ENCODE measurements at places on chromosomes 5 and 9. TPM values are rescaled to one million over a fixed set of nuclear protein-coding genes. Genes with fewer than 3 reads are reported as not detected.

DNA sequence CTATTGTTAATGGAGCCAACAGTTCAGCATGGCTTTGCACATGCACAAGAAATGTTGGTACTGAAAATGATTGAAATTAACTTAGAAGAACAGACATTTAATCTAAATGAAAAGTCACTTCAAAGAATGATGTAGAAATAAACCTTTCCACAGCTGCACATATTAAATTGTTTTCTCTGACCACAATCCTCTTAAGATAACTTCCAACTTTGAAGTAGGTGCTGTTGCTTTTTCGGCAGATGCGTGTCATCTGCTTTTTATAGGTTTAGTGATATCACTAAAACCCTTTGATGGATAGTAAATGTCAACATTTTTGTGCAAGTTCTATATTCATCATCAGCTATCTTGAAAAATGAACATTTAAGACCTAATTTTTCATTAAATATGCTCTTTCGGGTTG, 25.3 kb upstream of the SLC1A3 start:
- peaks cover 7% of the 10 kb centered on the region for H3K27me3 ChIP-seq
- no peaks in the 10 kb centered on the region for H3K4me1 ChIP-seq
- H3K27ac ChIP-seq, result no peak overlapping the region
- no peak for DNase-seq
- no peak overlapping the region for H3K4me3 ChIP-seq

- peaks cover 5% of the 10 kb centered on the region for H3K27me3 ChIP-seq
- no peak for DNase-seq
- no peak overlapping the region for H3K4me3 ChIP-seq
- H3K4me1 ChIP-seq, result no peaks in the 10 kb centered on the region
- H3K27ac ChIP-seq, result no peak overlapping the region
Observed at GRCh38 chr5:31656806-31657205, 17.9 kb downstream of the PDZD2 start.

GRCh38 chr5:58670582-58670981, 87.7 kb downstream of the RAB3C start:
- no peak overlapping the region for H3K4me3 ChIP-seq
- H3K27ac ChIP-seq, result no peak overlapping the region
- H3K36me3 ChIP-seq, result no peaks in the 10 kb centered on the region
- H3K27me3 ChIP-seq, result no peaks in the 10 kb centered on the region

DNA sequence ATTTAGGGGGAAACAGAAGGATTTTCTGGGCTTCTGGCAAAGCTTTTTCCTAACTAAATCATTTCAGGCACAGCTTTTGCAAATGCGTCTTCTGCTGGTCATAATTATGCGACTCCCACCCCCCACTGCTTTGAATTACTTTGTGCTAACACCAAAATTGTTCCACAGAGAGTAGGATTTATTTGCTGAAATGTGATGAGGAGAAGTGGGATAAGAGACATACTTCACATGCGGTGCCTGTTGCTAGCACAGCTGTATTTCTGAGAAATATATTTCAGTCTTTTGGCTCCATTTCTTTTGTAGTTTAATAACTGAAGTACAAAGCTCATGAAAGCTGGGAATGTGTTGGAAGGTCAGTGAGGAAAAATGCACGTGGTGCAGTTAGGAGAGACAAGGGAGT, 83.2 kb upstream of the TAS2R1 start:
- DNase-seq, result no peak
- H3K27me3 ChIP-seq, result no peaks in the 10 kb centered on the region
- H3K27ac ChIP-seq, result no peak overlapping the region
- H3K36me3 ChIP-seq, result no peaks in the 10 kb centered on the region
- H3K4me3 ChIP-seq, result no peak overlapping the region

DNA sequence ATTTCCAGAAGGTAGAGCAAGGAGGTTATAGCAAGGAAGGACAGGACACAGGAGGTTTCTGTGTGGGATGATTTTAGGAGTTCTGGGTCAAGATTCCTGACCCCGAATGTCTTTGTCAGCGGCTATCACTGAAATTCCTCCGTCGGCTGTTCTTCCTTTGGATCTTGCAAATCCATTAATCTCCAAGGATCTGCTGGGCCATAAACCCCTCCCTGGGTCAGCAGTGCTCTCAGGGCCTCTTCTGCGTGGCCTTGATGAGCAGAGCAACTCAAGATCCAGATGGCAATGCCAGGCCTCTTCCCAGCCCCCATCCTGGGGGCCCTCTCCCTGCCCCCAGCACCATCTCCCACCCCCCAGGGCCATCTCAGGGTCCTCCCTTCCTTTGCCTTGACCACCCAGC, 16.3 kb upstream of the COL27A1 start:
- H3K4me1 ChIP-seq, result no peaks in the 10 kb centered on the region
- H3K4me3 ChIP-seq, result no peak overlapping the region
- peaks cover 6% of the 10 kb centered on the region for H3K27me3 ChIP-seq
- H3K36me3 ChIP-seq, result no peaks in the 10 kb centered on the region
- no peak for DNase-seq

- no peak overlapping the region for H3K27ac ChIP-seq
- no peak for DNase-seq
- H3K4me1 ChIP-seq, result no peaks in the 10 kb centered on the region
- H3K36me3 ChIP-seq, result no peaks in the 10 kb centered on the region
- H3K27me3 ChIP-seq, result no peaks in the 10 kb centered on the region
Observed at GRCh38 chr9:14906000-14906399, 4.2 kb downstream of the FREM1 start.

DNA sequence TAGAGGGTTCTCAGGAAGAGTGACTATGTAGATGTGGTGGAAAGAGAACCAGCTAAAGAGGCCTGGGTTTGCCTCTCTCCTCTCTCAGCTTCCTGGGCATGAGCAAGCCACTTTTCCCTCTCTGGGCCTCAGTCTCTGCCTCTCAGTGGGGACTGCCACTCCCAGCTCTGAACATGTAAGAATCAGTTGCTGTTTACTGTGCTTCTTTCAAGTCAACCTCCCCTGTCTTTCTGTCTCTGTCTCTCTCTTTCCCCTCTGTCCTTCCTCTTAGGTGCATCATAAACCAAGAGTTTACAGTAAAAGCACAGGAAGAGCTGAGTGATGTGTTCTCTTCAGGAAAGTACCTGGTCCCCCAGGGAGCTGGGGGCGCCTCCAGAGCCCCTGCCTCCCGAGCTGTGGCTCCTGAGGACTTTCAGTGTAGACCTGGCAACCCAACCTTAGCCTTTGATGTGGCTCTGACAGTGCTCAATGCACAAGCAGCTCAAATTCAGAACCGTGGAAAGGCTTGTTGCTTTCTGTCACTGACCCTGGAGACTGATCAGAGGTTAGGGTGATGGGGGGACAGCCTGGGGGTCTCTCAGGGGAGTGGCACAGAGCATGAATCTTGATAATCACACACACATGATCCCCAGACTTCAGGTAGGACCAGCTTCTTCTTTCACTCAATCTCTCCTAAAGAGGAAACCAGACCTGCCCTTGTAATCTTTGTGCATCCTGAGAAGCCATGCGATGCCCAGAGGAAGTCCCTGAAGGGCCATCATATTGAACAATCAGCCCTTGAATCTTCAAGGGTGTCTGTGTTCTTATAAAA, 59.4 kb upstream of the TNFSF8 start:
- H3K27me3 ChIP-seq, result no peaks in the 10 kb centered on the region
- peak overlapping the region; percentile 5 for H3K4me3 ChIP-seq
- H3K36me3 ChIP-seq, result no peaks in the 10 kb centered on the region
- peak overlapping the region; percentile 94 for H3K27ac ChIP-seq
- peak; percentile 86 for DNase-seq

- H3K36me3 ChIP-seq, result no peaks in the 10 kb centered on the region
- H3K4me1 ChIP-seq, result no peaks in the 10 kb centered on the region
- H3K27me3 ChIP-seq, result peaks cover 38% of the 10 kb centered on the region
- peak; percentile 72 for DNase-seq
- no peak overlapping the region for H3K27ac ChIP-seq
- no peak overlapping the region for H3K4me3 ChIP-seq
Observed at GRCh38 chr9:128412120-128412790, 8.4 kb upstream of the CERCAM start.

DNA sequence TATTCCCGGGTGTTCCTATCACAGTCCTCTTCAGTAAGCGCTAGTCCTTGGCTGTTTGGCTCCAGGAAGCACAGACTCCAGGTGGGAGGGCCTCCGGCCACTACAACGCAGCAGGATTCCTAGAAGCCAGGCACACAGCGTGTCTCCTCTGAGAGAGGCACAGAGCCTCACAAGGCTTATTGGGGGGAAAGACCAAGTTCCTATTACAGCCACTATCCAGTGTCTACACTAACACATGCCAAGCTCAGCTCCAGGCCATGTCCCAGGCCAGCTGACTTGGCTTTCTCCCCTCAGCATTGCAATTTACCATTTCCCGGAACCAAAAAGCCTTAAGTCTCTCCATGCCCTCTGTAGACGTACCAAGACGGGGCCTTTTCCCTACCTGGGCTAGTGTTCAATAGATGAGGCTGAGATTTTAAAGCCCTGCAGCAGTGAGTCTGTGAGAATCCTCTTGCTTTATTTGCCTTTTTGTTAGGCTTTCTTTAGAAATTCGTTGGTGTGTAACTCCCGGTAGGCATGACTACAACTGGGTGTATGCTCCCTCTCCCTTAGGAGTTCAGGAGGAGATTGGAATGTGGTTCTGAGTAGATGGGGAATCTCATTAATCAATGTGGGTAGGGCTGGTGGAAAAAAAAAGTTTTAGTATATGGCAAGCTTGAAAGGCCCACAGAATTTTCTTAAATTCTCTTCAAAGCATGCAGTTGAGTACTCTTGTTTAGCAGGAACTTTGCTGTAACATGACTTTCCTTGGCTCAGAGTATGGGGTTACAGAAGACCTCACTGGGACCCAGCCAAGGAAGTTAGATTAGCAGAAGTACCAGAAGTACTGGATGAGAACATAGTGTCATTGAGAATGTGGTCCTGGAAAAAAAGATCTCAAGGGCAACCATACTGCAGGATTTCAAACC, 84.3 kb upstream of the SLC1A3 start:
- H3K27ac ChIP-seq, result no peak overlapping the region
- no peaks in the 10 kb centered on the region for H3K4me1 ChIP-seq
- H3K36me3 ChIP-seq, result no peaks in the 10 kb centered on the region
- H3K27me3 ChIP-seq, result no peaks in the 10 kb centered on the region

DNA sequence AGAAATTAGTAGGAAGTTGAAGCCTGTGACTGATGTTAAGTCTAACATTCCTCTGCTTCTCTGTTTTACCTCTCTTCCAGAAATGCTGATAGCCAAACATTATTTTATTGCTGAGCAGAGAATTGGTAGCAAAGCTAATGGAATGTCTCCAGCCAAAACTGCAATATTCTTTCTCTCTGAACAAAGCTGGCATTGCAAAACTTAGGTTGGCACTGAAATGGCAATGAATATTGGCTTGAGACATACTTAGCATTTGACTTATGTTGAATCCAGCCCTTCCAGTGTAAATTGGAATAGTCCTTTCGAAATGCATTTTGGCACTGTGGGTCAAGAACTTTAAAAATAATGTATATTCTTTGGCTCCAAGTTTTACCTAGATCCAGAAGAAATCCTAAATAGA, 21.1 kb downstream of the FAF2 start:
- H3K4me3 ChIP-seq, result no peak overlapping the region
- no peaks in the 10 kb centered on the region for H3K27me3 ChIP-seq
- H3K27ac ChIP-seq, result no peak overlapping the region
- no peak for DNase-seq
- peaks cover 13% of the 10 kb centered on the region for H3K36me3 ChIP-seq
- H3K4me1 ChIP-seq, result peaks cover 18% of the 10 kb centered on the region

GRCh38 chr5:5536871-5537270, 114.4 kb downstream of the ICE1 start:
- no peak for DNase-seq
- no peak overlapping the region for H3K27ac ChIP-seq
- no peaks in the 10 kb centered on the region for H3K36me3 ChIP-seq

GRCh38 chr5:43006424-43007202, 33.5 kb downstream of the ANXA2R start:
- H3K4me3 ChIP-seq, result peak overlapping the region; percentile 81
- no peaks in the 10 kb centered on the region for H3K27me3 ChIP-seq
- H3K36me3 ChIP-seq, result no peaks in the 10 kb centered on the region
- H3K27ac ChIP-seq, result peak overlapping the region; percentile 88
- H3K4me1 ChIP-seq, result peaks cover 26% of the 10 kb centered on the region

DNA sequence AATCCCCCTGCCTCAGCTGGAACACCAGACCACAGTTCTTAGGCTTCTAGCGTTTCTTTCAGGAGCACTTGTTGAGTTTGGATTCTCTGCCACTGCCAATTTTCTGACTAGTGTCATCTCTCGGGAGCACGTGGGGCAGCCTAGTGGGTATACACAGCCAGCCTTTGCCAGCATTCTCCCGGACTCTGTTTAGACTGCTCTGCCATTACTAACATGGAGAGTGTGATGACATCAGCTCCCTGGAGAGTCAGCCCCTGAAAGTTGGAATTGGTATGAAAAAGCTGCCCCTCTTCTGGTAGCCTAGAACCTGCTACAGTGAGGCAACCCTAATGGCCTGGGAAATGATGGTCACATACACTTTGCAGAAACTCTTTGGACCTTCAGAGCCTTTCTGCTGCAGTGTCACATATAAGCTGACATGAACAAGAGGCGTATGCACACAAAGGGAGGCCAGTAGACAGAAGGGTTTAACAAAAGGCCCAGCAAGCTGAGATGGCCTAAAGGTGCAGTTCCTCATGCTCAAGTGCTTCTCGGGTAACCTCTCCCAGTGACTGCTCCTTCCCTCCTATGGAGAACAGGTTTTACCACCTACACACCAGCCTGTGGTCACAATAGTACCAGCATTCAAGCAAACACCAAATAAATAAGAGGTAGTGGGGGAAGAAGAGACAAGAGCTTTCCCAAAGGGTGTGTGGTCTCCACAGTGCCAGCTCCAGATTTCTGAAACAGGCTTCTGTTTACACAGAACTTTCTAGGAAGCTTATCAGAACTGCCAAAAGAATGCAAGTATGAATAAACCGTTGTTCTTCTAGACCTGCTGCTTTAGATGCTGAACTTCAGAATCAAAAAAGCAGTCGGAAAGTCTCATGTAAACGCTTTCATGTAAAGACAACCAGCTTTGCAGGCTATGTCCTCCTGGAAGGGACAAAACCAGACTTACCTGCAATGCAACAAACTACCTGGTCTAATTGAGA, 16.5 kb downstream of the SPACA9 start:
- DNase-seq, result no peak
- no peak overlapping the region for H3K4me3 ChIP-seq
- H3K36me3 ChIP-seq, result peaks cover 21% of the 10 kb centered on the region
- no peak overlapping the region for H3K27ac ChIP-seq

DNA sequence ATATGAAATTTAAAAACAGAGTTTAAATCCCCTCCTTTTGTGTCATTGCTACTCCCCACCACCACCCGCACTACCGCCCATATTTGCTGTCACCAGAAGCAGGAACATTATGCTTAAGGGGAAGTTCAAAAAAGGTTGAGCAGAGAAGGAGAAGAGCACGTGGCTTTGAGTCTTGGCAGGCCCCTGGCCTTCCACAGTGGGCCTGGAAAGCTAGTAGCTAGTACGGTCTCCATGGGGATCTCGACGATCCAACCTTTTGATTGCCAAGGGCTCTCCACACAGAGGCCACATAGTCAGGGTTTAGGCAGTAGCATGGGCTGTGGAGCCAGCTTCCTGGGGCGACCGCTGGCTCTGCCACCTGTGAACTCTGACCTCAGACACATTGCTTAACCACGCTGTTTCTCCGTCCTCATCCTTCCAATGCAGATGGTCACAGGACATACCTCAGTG, 90.1 kb downstream of the GOLPH3 start:
- no peaks in the 10 kb centered on the region for H3K36me3 ChIP-seq
- H3K4me3 ChIP-seq, result no peak overlapping the region
- H3K27me3 ChIP-seq, result no peaks in the 10 kb centered on the region
- no peak overlapping the region for H3K27ac ChIP-seq
- H3K4me1 ChIP-seq, result no peaks in the 10 kb centered on the region

Gene CFAP77
- total RNA-seq, result not detected

Data from activated CD4-positive, alpha-beta memory T cell treated with anti-CD3 and anti-CD28 coated beads for 36 hours (primary cell).